ENCODE measurements at places on chromosomes 1 and 21.

- DNase-seq, result no peak
Observed at GRCh38 chr21:45630066-45630694, 13.3 kb upstream of the PCBP3 start.

DNA sequence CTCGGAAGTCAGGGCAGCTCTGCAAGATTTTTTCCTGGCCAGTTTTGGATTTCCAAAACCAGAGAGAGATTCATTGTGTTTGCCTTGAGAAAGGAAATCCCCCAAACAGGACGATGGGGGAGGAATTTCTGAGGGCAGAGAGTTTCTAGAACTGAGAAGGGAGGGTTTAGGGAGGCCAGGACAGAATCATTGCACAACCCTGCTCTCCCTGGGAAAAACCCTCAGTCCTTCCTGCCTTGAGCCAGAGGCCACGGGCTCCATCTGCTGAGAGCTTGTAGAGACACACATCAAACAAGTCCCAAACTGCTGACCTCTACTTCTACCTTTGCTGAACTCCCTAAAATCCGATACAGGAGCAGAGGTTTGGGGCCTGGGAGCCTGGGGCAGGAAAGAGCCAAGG, 99.7 kb downstream of the NMNAT2 start:
- no peak for DNase-seq

DNA sequence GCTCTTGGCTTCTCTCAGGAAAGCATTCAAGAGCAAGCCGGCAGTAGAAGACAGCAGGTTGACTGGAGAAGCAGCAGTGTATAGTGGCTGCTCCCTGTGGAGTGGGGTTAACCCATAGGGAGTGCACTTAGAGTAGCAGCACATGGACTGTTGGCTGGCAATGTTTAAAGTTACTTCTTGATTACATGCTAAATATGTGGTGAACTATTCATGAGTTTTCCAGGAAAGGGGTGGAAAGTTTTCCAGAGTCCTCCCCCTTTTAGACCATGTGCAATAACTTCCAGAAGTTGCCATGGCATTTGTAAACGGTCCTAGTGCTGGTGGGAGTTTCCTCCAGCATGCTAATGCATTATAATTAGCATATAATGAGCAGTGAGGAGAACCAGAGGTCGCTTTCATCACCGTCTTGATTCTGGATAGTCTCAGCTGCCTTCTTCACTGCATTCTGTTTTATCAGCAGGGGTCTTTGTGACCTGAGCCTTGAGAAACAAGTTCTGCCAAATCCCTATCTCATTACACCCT, 131.8 kb downstream of the CCDC185 start:
- DNase-seq, result no peak

DNA sequence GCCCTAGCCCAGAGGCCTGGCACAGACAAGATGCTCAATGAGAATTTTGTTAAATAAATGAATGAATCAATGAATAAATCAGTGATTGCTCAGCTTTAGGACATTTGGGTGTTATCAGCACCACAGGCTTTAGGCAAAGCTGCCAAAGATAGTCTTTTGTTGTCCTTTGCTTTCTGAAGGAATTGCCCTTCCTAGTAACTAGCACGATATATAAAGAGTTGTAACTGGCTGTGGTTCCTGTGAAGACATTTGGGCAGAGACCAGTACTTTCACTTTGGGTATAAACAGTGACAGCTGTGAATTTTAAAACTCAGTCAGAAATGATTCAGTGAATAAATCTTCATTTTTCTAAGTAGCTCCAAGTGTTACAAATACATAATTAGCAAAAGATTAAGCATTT, 13.3 kb downstream of the RNU5D-1 start:
- DNase-seq, result no peak

- no peak for DNase-seq
Observed at GRCh38 chr1:169653873-169654272, 23.9 kb upstream of the SELP start.

GRCh38 chr1:53543778-53544695, 84.8 kb downstream of the DMRTB1 start:
- DNase-seq, result no peak

- DNase-seq, result no peak
Observed at GRCh38 chr1:3827813-3828307, 29.2 kb downstream of the CEP104 start.

GRCh38 chr1:18104546-18105100, 3.0 kb upstream of the IGSF21 start:
- DNase-seq, result no peak

- DNase-seq, result no peak
Observed at GRCh38 chr21:46003575-46004007, 22.0 kb downstream of the COL6A1 start.

DNA sequence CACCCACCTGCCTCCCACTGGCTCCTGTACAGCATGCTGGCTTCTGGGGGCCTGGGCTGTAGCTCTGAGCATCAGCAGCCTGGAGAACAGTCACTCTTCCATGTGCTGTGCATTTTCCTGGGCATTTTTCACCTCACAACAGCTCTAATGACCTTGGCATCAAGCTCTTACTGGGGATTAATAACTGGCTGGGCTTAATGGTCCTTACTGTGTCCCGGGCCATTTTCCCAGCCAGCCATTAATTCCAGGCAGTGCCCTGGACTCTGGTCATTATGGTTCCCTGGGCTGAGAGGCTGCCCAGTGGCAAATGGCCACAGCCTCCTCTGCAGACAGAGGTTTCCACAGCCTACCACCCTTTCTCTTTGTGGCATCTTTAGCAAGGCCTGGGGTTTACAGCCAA, 171.8 kb downstream of the ST6GALNAC5 start:
- no peak for DNase-seq

- DNase-seq, result no peak
Observed at GRCh38 chr1:232586679-232587078, 43.3 kb downstream of the SIPA1L2 start.

DNA sequence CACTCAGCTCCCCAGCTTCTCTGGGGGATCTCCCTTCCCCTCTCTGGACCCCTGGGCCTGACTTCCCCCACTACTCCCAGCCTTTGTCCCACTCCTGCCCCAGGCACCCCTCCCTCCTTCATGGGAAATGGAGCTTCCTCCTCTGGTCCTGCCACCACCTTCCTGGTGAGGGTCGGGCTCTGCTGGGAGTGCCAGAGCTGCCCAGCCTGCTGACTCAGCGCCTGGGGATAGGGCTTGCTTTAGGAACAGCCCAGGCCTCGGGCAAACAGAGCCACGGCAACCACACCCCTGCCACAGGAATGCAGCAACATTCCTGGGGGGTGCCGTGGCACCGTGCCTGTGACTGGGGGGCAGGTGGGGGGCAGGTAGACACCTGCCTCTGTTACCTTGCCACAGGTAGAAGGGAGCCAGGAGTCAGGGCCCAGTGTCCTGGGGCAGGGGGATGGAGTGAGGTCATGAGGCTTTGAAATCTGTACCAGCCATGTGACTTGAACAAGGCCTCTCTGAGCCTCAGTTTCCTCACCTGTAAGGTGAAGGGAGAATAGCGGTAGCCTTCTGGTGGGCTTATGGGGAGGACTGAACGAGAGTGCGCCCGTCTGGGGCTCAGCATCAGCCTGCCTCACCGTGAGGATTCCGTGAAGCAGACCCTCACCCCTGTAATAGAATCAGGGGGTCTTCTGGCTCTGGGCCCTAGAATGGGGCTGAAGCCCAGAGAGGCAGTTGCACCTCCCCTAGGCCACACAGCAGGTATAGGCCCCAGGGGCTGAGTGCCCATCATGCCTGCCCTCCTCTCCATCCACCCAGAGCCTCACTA, 17.8 kb upstream of the EPHA2 start:
- DNase-seq, result no peak

- DNase-seq, result no peak
Observed at GRCh38 chr1:172883387-172883791, 167.4 kb downstream of the TNFSF18 start.

GRCh38 chr1:22773981-22774832, 63.6 kb downstream of the EPHB2 start:
- no peak for DNase-seq

GRCh38 chr1:32798191-32798590, 19.0 kb downstream of the YARS1 start:
- DNase-seq, result no peak

- no peak for DNase-seq
Observed at GRCh38 chr1:111952125-111952657, 37.3 kb downstream of the KCND3 start.

- DNase-seq, result no peak
Observed at GRCh38 chr1:14529475-14529874, 69.0 kb upstream of the KAZN start.

Measured in activated CD4-positive, alpha-beta T cell treated with anti-CD3 and anti-CD28 coated beads, Interleukin-2, amount 50 U/mL, for 4 hours (primary cell).